Caudate nucleus (tissue), 63 donors: ENCODE measurements at places on chromosomes 16 and 17.

DNA sequence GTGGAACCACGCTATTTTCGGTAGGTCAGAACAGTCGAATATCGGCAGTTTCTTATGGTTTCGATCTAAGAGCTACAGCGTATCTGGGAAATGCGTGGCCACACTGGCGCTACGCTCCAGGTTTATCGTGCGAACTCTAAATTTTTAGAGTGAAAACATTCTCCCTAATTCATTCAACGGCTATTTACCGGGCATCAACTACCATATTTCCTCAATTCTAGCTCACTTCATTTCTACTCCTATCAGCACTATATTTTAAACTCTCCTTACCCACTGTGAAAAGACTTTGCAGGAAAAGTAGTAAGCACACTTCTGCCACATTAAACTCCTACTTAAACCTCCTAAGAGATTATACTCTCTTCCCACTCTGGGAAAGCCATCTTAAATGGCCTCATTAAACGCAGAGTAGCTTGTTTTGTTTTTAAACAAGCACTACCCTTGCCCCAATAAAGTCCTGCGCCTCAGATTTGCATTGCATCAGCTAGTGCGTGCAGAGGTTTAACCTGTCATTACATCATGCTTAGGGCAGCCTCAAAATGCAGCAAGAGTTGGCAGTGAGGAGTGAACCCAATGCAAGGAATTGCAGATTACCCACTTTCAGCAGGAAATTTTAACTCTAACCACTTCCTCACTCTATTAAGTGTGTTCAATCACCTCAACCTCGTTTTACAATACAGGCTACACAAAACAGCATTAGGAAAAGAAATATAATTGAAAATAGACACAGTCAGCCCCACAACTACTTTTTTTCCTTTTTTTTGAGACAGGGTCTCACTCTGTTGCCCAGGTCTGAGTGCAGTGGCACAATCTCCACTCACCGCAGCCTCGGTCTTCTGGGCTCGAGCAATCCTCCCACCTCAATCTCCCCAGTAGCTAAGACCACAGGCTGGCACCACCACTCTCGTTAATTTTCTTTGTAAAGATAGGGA lies 18.8 kb downstream of the SIAH1 start:
- DNase-seq = no peak

- no peak for DNase-seq
Observed at GRCh38 chr17:63024716-63025115, 58.7 kb downstream of the TANC2 start.

- no peak for DNase-seq
Observed at GRCh38 chr16:24996301-24996700, 18.9 kb downstream of the ARHGAP17 start.

GRCh38 chr17:82399041-82399441 lies 19.1 kb upstream of the HEXD start:
- DNase-seq = no peak

GRCh38 chr16:81752225-81752875 lies 26.7 kb upstream of the PLCG2 start:
- DNase-seq = peak; percentile 2

- DNase-seq = no peak
Observed at GRCh38 chr17:63474174-63474573, 2.7 kb upstream of the ACE start.

DNA sequence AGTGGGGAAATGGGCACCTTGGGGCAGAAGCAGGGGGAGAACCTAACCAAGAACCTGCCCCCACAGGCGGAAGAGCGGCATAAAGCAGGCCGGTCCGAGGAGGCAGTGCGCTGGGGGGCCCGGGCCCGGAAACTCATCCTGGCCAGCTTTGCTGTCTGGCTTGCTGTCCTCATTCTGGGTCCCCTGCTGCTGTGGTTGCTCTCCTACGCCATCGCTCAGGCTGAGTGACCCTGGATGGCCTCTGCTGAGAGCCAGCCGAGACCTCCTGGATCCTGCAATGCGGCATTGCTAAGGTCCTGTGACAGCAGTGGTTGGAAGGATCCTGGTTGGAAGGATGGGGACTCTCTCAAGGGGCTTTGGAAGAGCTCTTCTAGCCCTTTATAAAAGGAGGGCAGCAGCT lies 4.5 kb upstream of the PHKG2 start:
- no peak for DNase-seq

GRCh38 chr17:45127548-45128300 lies 4.6 kb downstream of the PLCD3 start:
- DNase-seq = no peak

GRCh38 chr17:71926746-71927398 lies 193.9 kb upstream of the SOX9 start:
- no peak for DNase-seq

DNA sequence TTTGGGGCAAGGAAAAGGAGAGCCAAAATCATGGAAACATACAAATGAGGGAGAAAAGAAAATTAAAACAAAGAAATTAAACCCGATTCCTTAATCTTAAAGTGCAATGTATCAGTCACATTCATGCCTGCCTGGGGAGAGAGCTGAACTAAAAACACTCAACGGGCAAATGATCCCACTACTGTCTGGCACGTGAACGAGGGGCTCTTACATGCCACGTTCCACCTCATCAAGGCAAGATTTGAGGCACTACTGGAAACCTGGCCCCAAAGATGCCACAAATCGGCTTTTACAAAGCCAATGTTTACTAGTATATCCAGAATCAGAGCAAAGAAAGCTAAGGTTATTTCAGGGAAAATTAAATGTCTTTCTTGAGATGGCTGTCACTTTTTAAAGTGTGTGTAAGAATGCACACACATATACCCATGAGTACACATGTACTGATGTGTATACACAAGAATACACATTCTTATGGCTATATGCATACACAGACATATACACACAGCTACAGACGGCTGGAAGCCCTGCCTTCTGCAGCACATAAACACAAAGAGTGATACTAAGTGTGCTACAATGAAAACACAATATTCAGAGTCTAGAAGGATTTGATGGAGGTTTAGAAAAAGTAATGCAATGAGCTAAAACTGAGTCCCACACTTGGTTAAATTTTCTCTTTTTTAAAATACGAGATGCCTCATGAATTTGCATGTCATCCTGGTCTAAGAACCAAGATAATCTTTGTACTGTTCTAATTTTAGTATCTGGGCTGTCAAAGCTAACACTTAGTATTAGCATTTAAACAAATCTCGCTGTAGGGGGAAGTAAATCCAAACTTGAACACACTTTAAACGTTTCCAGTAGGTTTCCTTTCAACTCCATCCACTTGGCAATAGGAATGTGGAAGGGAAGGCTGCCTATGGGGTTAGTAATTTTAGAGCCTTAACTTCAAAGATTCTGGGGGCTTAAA lies 85.8 kb downstream of the CYTH1 start:
- no peak for DNase-seq

GRCh38 chr17:40312131-40312731 lies 3.3 kb downstream of the RARA start:
- no peak for DNase-seq
